ENCODE measurements at places on chromosomes 3 and 15.

DNA sequence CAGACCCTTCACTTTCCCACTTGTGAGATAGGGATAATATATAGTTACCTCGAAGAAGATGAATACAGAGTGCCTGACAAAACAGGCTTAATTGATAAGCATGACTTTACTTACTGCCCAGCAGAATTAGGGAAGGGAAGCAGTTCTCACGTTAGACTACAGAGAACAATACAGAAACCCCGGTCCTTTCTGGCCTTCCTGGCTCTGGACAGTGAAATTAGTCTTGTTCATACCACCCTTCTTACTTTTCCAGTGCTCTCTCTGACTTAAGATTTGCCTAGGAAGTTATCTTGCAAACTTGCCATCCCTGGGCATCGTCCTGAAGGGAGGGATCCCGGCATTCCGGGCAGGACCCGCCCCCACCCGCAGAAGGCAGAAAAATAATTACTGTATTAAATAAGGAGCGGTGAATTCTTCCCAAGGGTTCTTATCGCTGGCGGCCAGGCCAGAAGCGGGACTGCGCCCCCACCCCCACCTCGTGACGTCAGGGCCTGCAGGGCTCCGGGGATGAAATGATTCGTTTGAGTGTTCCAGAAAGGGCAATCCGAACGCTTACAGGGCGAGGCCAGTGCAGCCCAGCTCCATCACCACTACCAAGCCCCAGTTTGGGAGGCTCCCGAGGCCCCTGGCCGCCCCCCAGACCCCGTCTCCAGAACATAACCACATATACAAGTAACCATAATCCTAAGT is 8.4 kb downstream of the SOX2 start:
- DNase-seq, result no peak

- no peak for DNase-seq
These were observed 3.0 kb upstream of the SPG11 start for GRCh38 chr15:44666210-44667038.

DNA sequence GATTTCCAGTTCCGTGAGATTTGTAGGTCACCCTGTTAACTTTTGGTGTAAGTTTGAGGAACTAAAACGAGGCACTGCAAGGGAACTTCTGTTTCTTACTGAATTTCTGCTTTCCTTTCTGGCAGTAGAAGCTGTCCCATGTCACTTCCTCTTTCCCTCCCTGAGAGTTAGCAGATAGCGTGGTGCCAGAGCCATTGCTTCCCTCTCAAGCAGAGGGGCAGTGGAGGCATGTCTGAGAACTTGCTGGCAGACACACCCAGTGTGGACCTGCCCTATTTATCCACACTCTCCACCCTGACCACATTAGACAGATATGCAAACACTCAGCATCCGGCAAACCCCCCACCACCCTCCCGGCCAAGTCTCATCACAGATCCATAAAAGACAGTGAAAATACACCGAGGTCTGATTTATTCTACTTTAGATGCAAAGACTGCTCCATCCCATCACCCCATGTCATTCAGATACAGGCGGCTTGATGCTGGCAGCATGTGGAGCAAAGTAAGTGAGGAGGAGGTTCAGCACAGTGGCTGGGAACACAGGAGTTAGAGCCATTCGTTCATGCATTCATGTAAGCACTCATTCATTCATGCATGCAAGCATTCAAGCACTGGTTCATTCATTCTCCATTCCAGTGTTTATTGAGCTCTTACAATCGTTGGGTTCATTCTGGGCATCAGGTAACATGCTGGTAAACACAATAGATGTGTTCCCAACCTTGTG is 324.7 kb downstream of the SHQ1 start:
- DNase-seq, result no peak

DNA sequence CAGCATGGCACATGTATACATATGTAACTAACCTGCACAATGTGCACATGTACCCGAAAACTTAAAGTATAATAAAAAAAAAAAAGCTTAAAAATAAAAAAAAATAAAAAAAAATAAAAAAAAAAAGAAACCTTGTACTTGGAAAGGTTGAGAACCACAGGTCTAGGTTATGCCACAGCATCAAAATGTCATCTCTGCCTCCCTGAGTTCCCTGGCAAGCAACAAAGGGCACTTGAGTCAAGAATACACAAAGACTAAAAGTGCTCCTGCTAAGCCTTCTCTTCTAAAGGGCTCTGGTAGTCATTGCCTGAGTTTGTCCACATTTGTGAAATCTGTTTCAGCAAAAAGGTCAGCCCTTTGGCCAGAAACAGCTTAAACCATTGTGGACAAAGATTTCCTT is 395.8 kb upstream of the CCDC54 start:
- no peak for DNase-seq

GRCh38 chr15:77035584-77035983 is 35.3 kb downstream of the TSPAN3 start:
- DNase-seq, result no peak

GRCh38 chr3:195711813-195712534 is 8.8 kb upstream of the MUC20 start:
- no peak for DNase-seq

- no peak for DNase-seq
These were observed 155.8 kb downstream of the TLE3 start for GRCh38 chr15:69941706-69942495.

- no peak for DNase-seq
These were observed 1.4 kb upstream of the SEC13 start for GRCh38 chr3:10322352-10322710.

DNA sequence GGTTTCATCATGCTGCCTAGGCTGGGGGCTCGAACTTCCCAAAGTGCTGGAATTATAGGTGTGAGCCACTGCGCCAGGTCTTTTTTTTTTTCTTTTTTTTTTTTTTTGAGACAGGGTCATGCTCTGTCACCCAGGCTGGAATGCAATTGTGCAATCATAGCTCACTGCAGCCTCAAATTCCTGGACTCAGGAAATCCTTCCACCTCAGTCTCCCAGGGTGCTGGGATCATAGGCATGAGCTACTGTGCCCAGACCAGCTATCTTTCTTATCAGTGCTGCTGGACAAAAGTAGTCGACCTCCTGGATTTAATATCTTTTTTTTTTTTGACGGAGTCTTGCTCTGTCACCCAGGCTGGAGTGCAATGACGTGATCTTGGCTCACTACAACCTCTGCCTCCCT is 60.8 kb downstream of the TFDP2 start:
- DNase-seq, result no peak

DNA sequence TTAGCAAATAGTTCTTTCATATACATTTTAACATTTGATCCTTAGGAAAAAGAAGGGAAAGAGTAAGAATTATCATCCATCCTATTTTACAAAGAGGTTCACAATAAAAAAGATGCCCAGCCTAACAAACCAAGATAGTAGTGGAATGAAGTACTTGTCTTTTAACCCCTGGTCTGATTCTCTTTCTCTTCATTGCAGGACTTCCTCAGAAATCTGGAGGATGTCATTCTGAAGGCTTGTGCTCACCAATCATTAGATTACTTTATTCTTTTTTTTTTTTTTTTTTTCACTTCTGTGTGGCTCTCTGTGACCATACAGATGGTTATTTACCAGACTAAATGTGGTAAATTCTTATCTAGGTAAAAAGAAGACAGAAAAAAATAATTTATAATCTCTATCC is 7.0 kb downstream of the HDGFL3 start:
- DNase-seq, result no peak

GRCh38 chr15:88011533-88011932 is 245.0 kb downstream of the NTRK3 start:
- no peak for DNase-seq

DNA sequence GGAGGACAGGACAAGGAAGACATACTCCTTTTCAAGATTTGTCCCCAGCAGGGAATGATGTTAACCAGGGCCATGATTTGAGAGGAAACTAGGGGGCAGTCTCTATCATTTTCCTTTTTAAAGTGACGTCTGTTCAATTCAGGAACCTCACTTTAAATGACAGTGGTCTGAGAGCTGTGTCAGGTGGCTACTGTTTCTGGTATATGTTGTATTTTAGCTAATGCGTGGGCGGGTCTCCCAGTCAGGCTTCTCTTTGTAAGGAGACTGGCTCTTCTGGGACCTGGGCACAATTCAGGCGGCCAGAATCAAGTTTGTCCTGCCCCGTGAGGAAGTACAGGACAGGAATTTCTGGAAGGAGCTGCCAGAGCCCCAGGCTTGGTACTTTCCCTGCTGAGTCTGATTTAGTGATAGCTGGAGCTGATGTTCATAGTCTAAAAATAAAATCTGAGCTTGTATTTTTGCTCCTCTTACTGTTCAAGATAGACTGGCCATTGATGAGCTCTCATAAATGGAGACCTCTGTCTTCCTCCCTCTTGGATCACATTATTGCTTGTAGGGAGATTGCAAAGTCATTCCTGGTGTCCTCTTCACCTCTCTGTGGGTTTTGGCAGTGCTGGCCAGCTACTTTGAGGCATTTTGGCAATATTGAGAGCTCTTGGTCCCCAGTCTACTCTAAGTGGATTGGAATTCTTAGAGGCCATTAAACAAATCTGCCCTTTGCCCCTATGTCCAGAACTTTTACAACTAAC is 25.6 kb downstream of the SQOR start:
- DNase-seq, result no peak

DNA sequence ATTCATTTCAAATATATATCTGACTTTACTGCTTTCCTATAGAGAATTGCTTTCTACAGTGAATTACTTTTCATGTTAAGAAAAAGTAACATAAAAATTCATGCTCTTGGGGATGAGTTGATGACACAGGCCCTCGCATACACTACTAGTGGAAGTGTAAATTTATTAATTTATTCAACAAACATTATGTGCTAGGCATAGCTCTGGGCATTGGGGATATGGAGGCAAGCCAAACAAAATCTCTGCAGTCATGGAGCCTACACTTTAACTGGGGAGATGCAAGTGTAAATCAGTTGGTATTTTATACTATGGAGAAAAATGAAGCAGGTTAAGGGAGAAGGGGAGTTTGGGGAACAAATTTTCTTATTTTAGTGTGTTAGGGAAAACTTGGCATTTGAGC is 340.7 kb downstream of the RAP2B start:
- no peak for DNase-seq

DNA sequence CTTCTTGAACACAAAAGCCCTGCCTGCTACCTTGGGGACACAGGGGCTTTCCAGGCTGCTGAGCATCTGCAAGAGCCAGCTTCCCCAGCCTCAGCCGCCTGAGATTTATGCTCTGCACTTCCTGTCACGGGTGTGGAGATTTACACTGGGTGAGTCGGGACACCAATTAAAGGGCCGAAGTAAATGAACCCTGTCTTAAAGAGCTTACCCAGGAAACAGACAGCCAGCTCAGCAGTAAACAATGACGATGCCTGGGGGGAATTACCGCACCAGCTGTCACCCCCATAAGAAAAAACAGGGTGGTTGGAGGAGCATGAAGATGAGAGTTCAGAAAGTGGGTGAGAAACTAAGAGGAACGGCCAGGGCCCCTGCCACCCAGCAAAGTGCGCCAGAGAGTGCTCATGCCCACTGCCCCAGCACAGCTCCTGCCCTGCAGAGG is 37.5 kb upstream of the IQSEC1 start:
- DNase-seq, result no peak

GRCh38 chr3:104437131-104437750 is 929.5 kb upstream of the ALCAM start:
- no peak for DNase-seq

GRCh38 chr3:194866236-194866635 is 180.6 kb downstream of the FAM43A start:
- no peak for DNase-seq

- DNase-seq, result no peak
These were observed 6.6 kb downstream of the XYLB start for GRCh38 chr3:38353151-38353550.

DNA sequence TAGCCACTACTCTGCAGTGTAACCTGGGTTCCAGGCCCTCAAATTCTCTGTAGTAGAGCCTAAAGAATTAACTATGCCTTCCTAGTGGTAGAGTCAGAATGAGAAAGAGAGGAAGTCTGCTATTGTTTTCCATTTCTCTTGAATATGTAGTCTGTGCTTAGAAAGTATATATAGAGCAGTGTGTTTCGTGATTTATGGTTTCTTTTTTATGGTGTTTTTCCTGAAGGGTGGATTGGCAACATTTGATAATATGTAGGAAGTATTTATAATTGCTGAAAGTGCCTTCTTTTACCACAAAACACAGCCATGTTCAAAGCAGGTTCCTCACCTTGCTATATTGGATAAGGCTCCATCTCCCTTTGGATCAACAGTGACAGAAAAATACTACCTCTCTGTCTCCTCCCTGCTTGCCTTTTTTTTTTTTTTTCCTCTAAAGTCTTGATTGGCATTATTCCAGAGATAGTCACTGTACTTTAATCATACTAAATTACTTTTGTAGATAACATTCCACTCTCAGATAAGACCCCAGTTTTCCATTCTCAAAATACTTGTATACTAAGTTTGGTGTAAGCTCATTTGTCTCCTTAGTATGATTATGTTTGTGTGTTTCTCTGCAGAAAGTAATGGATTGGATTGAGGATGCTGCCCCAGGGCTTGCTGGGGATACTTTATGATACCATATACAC is 47.8 kb downstream of the IQGAP1 start:
- no peak for DNase-seq

DNA sequence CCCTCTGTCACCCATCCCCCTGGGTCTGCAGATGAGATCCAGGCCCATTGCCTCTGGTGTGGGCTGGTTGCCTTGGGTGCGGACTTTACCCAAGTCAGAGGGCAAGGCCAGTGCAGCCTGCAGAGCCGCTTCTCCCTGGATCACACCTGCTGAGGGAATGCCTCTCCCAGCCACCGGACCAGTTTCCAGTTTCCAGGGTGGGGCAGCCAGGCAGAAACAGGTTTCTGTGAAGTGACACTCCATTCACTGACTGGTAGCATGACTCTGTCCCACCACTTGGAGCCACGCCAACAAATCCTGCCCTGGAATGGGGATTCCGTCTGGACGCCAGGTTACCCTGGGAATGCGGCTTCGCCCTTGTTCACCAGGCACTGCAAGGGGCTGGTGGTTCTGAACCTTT is 30.0 kb downstream of the PAQR5 start:
- no peak for DNase-seq

DNA sequence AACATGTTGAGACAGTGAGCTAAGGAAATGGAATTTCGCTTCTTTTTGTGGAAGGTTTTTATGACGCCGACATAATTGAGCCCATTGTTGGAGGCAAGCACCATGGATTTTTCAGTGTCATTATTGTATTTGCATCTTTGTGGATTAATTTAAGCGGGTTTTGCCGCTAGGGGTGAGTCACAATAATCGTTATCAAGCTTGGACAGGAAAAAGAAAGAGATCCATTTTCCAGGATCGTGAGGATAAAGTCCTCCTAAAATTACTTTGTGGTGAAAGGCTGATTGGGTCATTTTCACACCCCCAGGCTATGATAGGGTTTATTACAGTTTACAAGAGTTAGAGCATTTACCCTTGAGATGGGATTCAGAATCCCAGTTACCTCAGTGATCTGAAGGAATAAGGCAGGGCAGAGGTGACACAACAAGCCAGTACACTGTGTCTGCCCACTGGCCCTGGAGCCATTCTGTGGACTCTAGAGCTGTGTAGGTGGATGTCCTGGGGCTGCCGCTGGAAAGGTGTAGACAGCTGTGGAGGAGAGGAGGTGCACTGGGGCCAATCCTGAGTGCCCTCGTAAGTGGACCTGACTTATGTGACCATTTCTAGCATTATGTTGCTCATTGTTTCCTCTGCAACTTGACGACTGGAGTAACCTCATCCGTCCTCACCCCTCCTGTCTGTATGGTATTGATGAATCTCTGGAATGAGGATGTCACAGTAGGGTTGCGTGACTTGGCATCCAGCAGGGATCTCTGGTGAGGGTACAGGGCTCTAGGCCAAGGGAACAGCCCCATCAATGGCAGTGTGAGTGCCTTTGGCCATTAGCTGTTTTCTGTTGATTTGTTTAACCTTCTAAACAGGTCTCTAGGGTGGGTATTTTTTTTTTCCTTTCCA is 370.1 kb downstream of the LRTM1 start:
- no peak for DNase-seq

- no peak for DNase-seq
These were observed 16.5 kb downstream of the CCRL2 start for GRCh38 chr3:46423588-46423987.

All from stimulated activated CD8-positive, alpha-beta memory T cell treated with anti-CD3 and anti-CD28 coated beads, Interleukin-7, amount 100 ng/mL, for 4 hours (primary cell).